Stimulated activated CD4-positive, alpha-beta T cell treated with anti-CD3 and anti-CD28 coated beads, Interleukin-15, amount 100 ng/mL, for 1 hour (primary cell): ENCODE measurements at places on chromosomes 7 and 10.

GRCh38 chr10:91185239-91185875 lies 35.1 kb upstream of the PCGF5 start:
- DNase-seq: no peak

- no peak for DNase-seq
These were observed 37.3 kb downstream of the BNIP3 start for GRCh38 chr10:131944412-131944811.

DNA sequence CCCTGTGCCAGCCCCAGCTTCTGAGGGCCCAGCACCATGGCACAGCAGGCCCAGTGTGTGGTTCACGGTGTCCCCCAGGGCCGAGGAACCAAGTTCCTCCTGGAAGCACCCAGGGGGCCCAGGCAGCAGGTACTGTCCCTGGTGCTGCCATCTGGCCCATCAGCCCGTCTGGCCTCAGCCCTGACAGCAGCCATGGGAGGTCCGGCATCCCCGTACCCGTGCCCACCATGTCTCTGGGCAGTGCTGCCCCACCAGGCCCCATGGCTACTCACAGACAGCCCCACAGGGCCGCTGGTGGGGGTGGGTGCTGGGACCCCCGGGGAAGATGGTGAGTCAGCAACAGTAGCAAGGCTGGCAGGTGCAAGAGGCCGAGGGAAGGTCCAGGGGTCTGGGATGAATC lies 32.8 kb downstream of the STK32C start:
- DNase-seq: no peak

GRCh38 chr7:153385502-153385901 lies 626.0 kb downstream of the ACTR3B start:
- no peak for DNase-seq

- no peak for DNase-seq
These were observed 384.4 kb downstream of the PARD3 start for GRCh38 chr10:34430685-34431084.

DNA sequence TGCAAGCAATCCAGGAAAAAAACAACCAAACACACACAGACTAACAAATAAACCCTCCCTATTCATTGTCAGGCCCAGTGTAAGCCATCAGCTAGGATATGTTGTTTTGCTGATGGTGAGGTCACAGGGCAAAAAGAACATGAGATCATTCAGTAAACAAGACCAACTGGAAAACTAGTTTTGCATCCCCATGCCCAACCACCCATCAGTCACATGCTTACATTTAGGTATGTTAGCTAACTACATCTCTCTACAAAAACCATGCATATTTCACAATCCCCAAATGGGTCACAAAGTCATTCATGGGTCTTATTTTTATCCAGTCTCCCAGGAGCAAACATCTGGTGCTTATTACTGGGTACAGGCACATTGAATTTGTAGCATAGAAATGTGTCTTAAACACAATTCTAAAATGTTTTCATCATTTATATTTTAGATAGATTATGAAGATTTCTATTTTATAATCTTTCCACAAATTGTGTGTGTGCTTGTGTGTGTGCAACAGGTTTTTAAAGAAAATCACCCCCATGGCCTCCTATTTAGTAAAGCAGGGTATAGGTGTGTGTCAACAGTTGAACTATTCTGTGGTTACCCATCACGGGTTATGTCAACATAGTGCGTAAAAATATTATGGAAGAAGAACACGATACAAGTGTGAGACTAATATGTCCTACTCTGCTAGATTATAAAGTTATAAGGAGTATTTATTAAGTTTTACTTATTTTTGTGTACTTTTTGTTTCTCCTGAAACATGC lies 103.8 kb upstream of the AKR1E2 start:
- DNase-seq: no peak

DNA sequence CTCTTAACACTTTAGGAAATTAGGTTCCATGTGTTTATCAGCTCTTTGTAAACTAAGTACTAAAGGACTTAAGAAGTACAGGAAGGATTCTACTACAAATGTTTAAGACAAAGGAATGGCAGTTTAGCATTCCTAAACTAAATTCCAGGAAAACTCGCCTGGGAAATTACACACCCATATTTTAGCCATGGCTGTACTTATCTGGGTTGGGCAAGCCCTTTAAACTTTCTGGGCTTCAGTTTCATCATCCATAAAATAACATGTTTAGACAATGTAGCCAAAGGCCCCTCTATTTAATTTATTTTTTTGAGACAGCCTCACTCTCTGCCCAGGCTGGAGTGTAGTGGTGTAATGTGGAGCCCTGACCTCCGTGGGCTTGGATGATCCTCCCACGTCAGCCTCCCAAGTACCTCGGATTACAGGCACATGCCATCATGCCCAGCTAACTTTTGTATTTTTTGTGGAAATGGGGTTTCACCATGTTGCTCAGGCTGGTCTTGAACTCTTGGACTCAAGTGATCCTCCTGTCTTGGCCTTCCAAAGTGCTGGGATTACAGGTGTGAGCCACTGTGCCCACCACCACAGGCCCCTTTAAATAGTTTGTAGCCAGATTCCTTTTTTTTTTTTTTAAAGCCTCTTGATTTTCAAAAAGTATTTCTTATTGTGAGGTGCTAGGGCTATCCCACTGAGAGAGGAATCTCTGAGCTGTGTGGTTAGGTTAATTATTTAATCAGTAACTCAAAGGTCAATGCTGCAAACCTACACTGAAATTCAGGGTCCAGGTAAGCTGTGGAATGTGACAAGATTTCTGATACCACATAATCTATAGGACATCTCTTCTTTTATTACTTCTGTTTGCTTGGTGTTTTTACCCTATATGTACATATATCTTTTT lies 32.1 kb downstream of the TMEM60 start:
- no peak for DNase-seq

DNA sequence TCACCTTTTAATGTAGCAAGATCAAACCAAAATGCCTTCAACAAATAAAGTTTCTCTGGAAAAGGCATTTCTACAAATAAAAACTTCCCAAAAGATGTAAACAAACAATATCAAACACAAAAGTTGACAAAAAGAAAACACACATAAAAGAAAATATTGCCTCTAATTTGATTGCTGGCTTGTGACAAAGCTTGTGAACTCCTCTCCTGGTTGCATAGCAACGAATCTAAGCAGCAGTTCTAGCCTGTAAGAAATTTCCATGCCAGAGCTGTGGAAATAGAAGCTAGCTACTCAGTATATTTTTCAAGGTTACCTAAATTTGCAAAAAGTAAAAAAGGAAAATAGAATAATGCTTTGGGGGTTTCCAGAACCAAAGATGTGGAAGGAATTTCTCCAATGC lies 173.9 kb upstream of the CDK1 start:
- DNase-seq: no peak

DNA sequence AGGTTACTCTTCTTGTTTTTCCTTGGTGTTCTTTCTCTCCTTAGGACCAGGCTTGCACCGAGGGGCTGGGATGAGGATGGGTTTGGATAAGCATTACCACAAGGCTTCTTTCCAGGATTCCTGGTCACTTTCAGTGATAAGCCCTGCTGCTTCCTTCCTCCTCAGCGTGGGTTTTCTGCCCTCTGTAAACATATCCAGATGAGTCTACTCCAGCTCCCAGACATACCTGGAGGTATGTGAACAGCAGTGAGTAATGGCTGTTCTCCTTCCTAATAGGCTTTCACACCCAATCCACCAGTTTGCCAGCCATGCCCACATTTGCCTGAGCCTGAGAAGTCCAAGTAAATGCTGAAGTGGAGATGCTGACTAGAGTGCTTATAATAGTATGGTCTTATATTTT lies 229.8 kb upstream of the YAE1 start:
- no peak for DNase-seq

- DNase-seq: no peak
These were observed 26.2 kb downstream of the FAM171A1 start for GRCh38 chr10:15344876-15345285.

- DNase-seq: no peak
These were observed 1.3 kb downstream of the MKI67 start for GRCh38 chr10:128124813-128125403.

- no peak for DNase-seq
These were observed 96.4 kb downstream of the COBL start for GRCh38 chr7:51220226-51220625.

GRCh38 chr10:98308669-98309365 lies 40.8 kb upstream of the LOXL4 start:
- DNase-seq: no peak

- no peak for DNase-seq
These were observed 259.5 kb upstream of the LRRN3 start for GRCh38 chr7:110831419-110831818.

GRCh38 chr10:2953495-2953894 lies 113.9 kb upstream of the PFKP start:
- DNase-seq: no peak

DNA sequence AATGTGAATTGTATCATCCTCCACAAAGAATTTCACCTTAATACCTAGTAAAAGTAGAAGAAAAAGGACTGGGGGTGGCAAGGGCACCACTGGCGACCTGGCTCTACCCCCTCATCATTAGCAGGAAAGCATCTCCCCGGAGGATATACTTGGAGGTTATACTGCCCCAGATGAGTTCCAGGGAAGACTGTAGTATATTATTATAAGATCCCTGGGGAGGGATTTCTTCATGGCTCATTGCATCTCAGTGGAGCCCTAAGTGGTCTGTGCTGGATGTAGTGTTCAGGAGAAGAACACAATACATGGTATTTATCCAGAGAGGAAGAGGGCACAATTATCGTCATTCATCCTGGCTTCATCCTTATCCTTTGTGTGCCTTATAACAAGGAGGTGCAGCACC lies 14.2 kb upstream of the DYNC1I1 start:
- DNase-seq: no peak

DNA sequence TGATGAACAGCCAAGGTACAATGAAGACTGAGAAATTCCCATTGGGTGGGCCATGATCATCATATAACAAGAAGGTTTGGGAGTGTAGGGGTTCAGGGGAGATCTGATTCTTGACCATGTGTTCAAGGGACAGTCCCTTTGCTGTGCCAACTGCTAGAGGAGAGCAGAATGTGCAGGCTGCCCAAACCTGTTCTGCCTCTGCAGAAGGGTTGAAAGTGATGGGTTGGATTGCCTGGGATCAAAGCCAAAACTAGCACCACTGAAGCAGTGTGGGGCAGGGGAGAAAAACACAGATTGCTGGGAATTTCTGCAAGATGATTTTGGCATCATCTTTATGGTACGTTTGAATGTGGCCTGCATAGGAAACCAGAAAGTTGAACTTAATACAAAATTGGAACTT lies 303.9 kb downstream of the OTUD1 start:
- DNase-seq: no peak

DNA sequence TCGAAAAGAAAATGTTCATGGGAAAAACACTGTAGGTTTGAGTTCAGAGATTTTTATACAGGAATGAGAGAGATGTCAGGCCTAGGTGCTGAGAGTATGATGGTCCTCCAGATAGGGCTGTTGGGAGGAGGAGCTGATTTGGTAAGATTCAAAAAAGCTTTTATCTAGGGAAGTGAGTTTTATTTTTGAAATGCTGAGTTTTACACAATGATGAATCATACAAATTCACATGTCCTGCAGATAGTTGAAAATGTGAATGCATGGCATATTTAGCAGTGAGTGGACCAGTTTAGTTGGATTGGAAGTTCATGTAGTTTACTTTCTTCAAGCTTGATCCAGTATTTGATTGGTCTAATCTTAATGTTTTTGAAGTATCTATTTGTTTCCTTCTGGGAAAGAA lies 154.8 kb downstream of the LRRC4 start:
- DNase-seq: no peak

GRCh38 chr10:107790271-107790670 lies 625.8 kb upstream of the SORCS1 start:
- DNase-seq: no peak

DNA sequence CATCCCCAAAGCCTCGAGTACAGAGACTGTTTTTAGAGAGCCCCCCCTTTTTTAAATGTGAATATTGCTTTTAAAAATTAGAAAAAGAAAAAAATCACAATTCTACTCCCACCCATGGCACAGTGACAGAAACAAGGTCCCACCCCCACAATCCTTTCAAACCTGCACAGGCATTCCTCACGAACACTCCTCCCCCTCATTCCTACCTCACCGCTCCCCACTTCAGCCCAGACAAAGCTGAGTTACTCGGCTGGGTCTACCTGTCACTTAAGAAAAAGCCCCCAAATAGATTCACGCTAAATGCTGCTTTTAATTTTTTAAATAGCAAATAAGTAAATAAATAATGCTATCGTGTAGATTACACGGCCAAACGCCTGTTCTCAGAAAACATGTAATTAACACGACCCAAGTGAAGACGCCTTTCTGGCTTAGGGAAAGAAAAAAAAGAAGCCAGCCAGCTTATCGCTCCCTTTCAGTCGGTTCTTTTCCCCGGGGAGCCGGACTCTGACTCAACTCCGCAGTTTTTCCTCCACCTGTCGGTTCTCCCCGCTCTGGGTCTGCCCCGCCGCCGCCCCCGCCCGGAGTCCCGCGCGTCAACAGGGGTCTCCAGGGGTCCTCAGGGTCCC lies 739 bp downstream of the MPP7 start:
- DNase-seq: no peak
